ENCODE measurements at places on chromosomes 2 and 18.
A peak's percentile ranks its signal among the peaks of the same experiment; 100 is the strongest.

GRCh38 chr2:143823296-143823695, 694.1 kb downstream of the ARHGAP15 start:
- DNase-seq: no peak

DNA sequence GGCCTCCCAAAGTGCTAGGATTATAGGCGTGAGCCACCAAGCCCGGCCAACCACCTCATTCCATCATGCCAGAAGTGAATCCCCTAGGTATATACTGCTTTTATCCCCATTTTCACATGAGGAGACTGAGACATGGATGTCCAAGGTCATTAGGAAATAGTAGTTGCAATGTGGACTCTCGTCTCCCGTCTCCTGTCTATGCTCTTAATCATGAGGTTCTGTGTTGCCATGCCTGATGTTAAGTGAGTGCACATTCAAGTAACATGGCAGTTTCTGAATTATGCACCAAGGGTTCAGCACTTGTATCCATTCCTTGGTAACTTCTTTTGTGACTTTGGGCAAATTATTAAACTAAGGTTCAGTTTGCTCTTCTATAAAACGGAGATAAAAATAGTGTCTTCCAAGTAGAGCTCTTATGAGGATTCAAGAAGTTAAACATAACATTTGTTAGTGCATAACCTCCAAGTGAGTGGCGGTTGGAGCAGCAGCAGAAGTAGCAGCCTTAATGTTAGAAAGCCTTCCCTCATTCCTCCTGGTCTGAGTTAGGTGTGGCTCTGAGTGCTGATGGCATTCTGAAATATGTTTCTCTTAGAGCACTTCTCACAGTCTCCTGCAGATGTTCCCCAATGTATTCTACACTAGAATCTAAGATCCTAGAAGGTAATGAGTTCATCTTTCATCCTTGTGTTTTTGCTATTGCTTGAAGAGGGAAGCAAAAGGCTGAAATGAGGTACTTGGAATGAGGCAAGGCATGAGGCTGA, 21.9 kb downstream of the SOCS6 start:
- DNase-seq: no peak

GRCh38 chr2:595831-596592, 81.2 kb downstream of the TMEM18 start:
- no peak for DNase-seq

DNA sequence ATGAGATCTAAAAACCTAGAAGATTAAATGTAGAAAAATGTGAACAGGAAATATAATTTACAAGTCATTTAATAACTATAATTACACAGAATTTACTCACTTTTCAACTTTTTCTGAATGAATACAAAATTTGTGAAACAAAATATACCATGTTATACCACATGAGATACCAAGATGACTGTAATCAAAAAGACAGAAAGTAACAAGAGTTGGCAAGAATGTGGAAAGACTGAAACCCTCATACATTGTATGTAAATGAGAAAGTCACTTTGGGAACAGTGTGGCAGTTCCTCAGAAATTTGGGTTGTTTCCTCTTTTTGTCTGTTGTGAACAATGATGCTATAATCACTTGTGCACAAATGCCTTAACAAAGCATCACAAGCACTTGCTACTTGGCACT, 145.4 kb upstream of the ZNF804A start:
- no peak for DNase-seq

DNA sequence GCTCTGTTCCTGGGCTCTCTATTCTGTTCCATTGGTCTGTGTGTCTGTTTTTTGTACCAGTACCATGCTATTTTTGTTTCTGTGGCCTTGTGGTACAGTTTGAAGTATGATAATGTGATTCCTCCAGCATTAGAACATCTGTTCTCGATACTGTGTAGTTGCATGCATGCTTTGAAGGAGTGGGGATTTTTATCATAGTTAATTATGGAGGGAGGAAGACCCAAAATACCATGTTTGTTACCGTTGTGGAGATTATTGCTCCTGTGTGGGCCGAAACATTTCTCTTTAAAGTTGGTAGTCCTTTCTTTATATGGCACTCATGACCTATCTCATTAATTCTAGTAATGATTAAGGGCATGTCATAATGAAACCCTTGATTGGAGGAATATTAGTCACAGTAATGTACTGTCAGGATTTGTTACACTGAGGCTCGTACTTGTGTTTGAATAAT, 87.6 kb downstream of the TTC27 start:
- DNase-seq: no peak

GRCh38 chr2:109180786-109181185, 51.8 kb downstream of the SH3RF3 start:
- DNase-seq: no peak

GRCh38 chr2:232333361-232334135, 45.0 kb upstream of the ALPP start:
- no peak for DNase-seq

GRCh38 chr2:123732563-123732962, 292.5 kb upstream of the CNTNAP5 start:
- DNase-seq: no peak

- no peak for DNase-seq
Measured at GRCh38 chr2:45259138-45259537, 249.9 kb upstream of the SIX2 start.

DNA sequence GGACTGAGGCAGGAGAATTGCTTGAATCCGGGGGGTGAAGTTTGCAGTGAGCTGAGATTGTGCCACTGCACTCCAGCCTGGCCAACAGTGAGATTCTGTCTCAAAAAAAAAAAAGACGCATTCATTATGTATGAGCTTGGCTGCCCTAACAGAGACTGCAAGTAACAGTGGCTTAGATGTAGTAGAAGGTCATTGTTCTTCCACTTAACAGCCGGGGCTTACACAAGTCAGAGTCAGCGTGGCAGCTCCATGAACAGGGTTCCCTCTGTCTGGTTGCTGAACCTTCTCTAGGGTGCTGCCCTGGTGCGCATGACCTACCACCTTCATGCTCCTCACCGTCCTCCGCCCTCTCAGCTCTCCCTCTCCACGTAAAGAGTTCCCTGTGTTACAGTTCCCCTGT, 49.1 kb upstream of the IGFBP2 start:
- no peak for DNase-seq

- DNase-seq: no peak
Measured at GRCh38 chr2:207015901-207016300, 76.6 kb downstream of the CPO start.

- no peak for DNase-seq
Measured at GRCh38 chr2:162241571-162241970, 1.7 kb downstream of the FAP start.

- DNase-seq: no peak
Measured at GRCh38 chr2:238439917-238440316, 13.2 kb downstream of the ASB1 start.

DNA sequence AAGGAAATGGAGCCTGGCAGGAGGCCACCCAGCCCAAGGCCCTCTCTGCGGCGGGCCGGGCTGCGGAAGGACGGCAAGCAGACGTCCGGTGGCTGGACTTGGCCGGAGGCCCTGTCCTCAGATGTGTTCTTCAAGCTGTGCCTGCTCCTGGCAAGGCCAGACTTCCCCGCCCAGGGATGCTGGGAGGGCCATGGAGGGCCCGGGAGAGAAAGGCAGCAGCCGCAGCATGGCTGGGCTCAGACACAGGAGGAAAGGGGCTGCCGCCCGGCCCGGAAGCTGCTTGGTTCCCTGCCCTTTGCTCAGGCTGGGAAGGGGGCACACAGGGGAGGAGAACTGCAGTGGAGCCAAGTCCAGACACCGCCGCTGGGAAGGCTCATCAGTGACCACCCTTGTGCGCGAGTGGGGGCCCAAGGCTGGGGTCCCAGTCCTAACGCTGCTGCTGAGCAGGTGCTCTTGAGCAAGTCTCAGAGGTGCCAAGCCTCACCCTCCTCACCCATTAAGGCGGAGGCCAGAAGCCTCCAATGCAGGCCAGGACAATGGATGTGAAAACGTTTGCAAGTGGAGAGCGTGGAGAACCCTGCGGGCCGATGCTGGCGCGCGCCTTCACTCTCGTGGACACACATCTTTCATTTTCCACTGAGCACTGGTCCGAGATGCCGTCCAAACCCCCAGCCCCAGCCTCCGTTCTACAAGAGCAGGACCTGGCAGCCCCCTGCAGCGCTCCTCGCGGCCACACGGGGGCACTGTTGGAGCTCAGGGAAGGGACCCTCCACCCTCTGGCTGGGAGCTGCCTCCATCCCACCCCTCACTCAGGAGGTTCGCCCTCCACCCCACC, 7.9 kb downstream of the CROCC2 start:
- peak; percentile 38 for DNase-seq

- no peak for DNase-seq
Measured at GRCh38 chr2:102826904-102827303, 65.1 kb downstream of the TMEM182 start.

DNA sequence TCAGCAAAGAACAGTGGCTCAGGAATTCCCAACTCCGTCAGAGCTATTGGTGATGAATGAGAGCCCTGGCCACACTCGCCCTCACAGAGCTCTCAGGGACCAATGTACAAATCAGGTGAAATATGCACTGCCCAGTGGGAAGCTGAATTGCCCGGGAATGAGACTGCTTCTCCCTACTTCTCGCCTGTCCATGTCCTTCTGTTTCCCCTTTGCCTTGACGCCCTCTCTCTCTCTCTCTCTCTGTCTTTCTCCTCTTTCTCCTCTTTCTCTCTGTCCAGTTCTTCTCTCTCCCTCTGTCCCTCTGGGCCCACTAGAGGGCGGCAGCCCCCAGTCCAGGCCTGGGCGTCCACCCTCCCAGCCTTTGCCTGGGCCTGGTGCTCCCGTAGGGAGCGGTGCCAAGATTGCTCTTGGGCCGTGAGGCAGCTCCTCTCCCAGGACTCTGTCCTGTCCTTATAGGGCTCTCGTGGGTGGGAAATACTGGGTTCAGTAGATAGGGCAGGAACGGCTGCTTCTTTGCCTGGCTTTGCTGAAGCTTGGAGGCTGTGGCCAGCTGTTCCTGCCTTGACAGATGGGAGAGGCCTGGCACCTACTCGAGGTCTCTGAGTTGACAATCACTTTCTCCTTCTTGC, 28.4 kb upstream of the PUM2 start:
- no peak for DNase-seq

GRCh38 chr2:168079236-168079635, 168.2 kb downstream of the STK39 start:
- no peak for DNase-seq

DNA sequence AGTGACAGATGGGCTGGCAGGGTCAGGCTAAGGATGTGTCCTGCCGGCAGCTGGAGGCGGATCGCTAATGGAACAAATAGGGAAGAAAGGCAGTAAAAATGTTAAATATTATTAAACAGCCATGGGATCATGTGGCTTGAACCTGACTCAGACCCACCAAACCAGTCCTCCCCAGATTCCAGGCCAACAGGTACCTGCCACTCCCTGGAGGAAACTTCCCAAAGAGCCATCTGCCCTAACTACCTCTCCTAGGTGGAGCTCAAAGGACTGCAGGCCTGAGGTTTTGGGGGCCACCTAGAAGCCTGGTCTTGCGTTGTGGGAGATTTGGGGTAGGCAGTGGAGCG, 34.3 kb downstream of the CIB4 start:
- no peak for DNase-seq

DNA sequence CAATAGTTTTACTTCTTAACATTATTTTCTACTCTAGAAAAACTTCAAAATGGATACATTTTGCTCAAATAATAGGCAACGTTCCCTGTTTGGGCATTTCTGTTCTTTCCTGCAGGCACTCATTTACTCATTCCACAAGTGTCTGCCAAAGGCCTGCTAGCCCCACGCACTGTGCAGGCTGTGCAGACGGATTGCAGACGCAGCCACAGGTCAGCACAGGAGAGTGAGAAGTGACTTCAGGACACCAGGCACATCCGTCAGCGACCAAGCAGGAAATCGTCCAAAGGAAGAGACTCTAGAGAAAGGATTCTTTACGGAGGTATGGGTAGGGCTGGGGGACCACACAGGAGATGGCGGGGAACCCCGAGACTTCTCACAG, 103.0 kb upstream of the AGAP1 start:
- no peak for DNase-seq

DNA sequence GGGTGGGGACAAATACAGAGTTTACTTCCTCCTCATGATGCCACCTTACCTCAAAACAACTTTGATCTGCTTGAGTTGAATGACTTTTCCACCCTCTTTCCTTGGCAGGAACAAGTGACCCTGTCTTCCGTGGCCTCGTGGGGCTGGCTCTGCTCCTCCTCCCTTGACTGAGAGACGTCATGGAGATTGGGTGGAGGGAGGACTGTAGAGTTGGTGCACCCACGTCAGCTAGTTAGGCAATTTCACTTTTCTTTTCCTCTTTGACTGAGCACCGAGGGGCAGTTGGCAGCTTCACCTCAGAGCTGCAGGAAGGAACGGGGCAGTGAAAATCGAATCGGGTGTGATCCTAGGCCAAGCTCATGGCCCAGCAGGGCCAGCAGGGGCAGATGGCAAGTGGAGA, at the start of gene SP140:
TSS of gene SP140 (plus strand) at position 251 of the 400 bp plus-strand sequence. CDS start at position 360, 109 bp downstream.
- peak; percentile 67 for DNase-seq

- no peak for DNase-seq
Measured at GRCh38 chr2:201114846-201115245, 1.1 kb upstream of the CFLAR start.

GRCh38 chr2:120491111-120491625, 145.2 kb downstream of the INHBB start:
- no peak for DNase-seq

DNA sequence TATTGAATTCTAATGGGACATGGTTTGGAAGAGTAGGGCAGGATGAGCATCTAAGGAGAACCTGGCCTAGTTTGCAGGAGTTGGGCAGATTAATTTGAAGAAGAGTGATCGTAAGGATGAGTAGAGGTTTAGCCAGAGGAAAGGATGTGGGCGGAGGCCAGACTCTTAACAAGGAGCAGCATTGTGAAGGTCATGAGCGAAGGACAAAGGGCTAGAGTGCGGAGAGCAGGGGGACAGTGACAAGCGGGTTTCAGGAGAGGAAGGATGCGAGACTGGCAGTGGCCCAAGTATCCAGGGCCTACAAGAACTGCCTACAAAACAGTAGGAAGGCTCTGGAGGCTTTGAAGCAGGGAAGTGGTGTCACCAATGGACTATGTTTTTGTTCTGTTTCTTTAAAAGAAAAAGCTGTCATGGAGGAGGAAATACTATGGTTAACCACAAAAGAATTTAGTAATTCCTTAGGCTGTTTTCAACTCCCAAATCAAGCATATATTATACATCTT, 20.1 kb downstream of the SLC66A3 start:
- DNase-seq: no peak

- no peak for DNase-seq
Measured at GRCh38 chr2:12776521-12776961, 59.8 kb downstream of the TRIB2 start.

DNA sequence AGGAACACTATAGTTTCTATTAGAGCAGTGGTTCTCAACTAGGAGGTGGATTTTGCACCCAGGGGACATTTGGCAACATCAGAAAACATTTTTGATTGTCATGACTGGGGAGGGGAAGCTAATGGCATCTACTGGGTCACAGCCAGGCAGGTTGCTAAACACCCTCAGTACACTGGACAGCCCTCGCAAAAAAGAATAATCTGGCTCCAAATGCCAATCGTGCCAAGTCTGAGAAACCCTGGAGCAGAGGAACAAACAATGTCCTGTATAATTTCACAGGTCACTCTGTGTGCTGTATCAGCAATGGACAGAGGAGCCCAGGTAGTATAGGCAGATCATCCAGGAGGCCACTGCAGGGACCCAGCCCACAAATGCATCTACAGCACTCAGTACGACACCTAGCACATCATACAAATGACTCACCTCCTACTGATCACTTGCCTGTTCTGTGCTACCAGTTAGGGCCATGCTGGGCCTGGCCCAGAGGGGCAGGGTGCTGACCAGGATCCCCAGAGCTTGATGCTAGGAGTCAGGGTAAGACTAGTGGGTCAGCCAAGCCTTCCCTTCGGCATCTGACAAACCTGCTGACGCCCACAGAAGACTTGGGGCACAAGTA, 37.6 kb downstream of the SFXN5 start:
- no peak for DNase-seq
